CD8-positive, alpha-beta T cell (primary cell): ENCODE measurements at places on chromosomes 11 and 22. TPM values are rescaled to one million over a fixed set of nuclear protein-coding genes. Genes with fewer than 3 reads are reported as not detected.

- DNase-seq = peak; percentile 73
Observed at GRCh38 chr11:6419009-6419631, at the start of gene APBB1. APBB1 (minus strand) TSS chr11:6419094; CDS start chr11:6411347, 7,747 bp downstream.

- no peak for DNase-seq
Observed at GRCh38 chr11:106395716-106396349, 318.4 kb downstream of the AASDHPPT start.

APOL3 gene
- total RNA-seq = 259 TPM

- no peak for DNase-seq
Observed at GRCh38 chr11:12179531-12179930, 69.1 kb downstream of the MICAL2 start.

GRCh38 chr11:8593455-8593854, 573 bp downstream of the STK33 start:
- DNase-seq = no peak

DNA sequence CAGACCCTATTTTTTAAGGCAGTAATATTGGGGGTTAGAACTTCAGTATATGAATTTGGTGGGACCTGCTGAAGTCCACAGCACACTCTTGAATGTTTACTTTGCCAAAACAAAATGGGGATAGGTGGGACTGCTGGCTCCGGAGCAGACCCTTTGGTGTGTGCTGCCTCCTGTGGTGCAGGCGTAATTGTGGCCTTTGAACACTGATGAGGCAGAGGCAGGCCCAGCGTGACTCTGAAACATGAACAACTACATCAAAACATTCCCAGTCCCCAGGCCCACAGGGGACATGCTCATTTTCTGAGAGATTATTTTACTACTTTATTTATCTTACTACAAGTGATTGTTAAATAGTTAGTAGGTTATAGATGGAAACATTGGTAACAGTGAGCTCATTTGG, 225.0 kb upstream of the TBCEL start:
- DNase-seq = no peak

DNA sequence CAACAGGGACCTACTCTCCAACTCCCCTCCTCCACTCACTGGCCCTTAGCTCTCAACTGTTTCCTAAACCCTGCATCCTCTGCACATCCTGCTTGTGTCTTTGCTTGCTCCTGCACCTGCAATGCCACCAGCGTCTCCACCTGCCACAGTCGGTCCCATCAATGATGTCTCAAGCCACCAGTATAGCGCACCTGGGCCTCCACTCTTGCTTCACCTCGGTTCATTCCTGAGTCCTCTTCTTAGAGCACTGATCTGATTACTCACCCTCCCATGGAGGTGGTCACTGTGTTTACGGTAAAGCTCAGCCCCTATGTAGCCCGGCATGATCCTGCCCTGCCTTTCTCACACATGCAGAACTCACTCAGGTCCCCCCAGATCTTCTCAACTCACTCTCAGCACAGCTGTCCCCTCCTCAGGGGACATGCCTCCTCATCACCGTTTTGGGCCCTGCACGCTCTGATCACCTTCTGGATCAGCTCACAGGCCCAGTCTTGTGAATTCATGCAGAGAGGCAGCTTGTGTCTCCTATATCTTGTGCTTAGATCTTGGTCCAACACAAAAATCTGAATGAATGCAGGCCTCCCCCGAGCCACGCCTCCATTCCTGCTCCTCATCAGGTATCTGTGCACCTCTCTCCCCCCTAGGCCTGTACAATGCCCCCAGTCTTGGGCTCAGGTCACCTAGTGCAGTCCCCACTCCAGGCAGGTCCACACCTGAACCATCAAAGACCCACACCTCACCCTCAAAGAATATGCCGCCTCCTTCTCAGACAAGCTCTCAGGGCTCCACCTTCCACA, 31.4 kb downstream of the TRIM29 start:
- no peak for DNase-seq

HBB gene
- 1.1 TPM for total RNA-seq
